ENCODE measurements at places on chromosomes 16 and 17. TPM values are rescaled to one million over a fixed set of nuclear protein-coding genes. Genes with fewer than 3 reads are reported as not detected.
A peak's percentile ranks its signal among the peaks of the same experiment; 100 is the strongest.

CNEP1R1 gene
- 21.9 TPM for total RNA-seq

GRCh38 chr17:2794111-2794803 is 2.0 kb upstream of the RAP1GAP2 start:
- DNase-seq, result no peak

SLC16A3 gene
- 44.2 TPM for total RNA-seq

DNA sequence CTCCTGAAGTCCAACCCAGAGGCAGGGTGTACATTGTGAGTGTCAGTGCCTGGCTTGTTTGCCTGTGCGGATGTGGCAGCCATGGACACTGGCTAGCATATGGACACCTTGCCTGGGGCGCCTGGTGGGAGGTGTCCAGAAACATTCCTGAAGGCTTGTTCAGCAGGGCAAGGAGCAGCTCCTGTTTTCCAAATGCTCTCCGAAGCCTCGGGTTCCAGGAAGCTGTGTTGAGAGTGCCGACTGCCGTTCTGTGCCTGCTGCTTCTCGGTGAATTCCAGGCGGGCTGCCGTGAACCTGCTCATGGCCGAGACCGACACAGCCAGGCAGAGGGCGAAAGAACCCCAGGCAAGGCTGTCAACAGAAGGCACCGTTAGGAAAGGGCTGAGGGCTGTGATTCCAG is 10.9 kb upstream of the DHRS7C start:
- no peak for DNase-seq

GRCh38 chr16:3171181-3171854 is 16.7 kb upstream of the OR1F1 start:
- no peak for DNase-seq

GRCh38 chr17:39194089-39194984 is 3.1 kb downstream of the CACNB1 start:
- DNase-seq, result no peak

DNA sequence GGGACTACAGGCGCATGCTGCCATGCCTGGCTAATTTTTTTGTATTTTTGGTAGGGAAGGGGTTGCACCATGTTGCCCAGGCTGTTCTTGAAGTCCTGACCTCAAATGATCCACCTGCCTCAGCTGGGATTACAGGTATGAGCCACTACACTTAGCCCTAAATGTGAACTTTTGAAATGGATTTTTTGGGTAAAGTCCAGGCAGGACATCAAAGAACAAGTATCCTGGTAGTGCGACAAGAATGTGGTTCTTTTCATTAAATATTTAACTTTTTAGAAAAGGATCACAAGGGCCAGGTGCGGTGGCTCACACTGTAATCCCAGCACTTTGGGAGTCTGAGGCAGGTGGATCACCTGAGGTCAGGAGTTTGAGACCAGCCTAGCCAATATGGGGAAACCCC is 15.3 kb upstream of the NBR1 start:
- DNase-seq, result no peak

DNA sequence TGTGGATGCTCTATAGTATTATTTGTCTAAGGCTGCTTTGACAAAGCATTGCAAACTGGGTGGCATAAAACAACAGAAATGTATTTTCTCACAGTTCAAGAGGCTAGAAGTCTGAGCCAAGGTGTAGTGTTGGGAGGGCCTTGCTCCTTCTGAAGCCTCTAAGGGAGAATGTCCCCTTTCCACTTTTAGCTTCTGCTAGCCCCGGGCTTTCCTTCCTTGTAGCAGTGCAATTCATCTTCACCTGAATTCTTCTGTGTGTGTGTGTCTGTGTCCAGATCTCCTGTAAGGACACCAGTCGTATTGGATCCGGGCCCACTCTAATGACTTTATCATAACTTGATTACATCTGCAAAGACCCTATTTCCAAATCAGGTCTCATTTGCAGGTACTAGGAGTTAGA is 18.1 kb downstream of the KCNJ16 start:
- no peak for DNase-seq

GRCh38 chr16:81625544-81626153 is 153.4 kb upstream of the PLCG2 start:
- no peak for DNase-seq

GRCh38 chr16:67399218-67399733 is 6.0 kb upstream of the TPPP3 start:
- DNase-seq, result no peak

GRCh38 chr17:16435925-16436886 is 20.8 kb downstream of the TRPV2 start:
- DNase-seq, result no peak

WFDC1 gene
- 63.5 TPM for total RNA-seq

GRCh38 chr17:54626146-54626703 is 274.4 kb upstream of the TOM1L1 start:
- no peak for DNase-seq

GRCh38 chr16:55367301-55367811 is 43.4 kb downstream of the IRX6 start:
- no peak for DNase-seq

DNA sequence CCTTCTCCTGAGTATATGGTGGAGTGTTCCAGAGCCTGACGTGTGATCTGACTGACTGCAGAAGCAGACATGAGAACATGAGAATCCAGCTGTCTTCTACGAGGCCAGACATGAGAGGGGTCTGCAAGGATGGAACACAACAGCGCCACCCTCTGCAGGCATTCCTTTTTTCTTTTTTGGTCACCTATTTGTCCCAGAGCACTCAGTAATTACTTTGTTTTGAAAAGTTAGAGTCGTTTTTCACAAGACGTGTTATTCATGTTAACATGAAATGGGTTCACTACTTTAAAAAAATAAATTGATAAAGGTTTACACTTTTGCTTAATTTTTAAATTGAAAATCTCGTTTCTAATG is 43.8 kb upstream of the ATP2A3 start:
- DNase-seq, result no peak

DNA sequence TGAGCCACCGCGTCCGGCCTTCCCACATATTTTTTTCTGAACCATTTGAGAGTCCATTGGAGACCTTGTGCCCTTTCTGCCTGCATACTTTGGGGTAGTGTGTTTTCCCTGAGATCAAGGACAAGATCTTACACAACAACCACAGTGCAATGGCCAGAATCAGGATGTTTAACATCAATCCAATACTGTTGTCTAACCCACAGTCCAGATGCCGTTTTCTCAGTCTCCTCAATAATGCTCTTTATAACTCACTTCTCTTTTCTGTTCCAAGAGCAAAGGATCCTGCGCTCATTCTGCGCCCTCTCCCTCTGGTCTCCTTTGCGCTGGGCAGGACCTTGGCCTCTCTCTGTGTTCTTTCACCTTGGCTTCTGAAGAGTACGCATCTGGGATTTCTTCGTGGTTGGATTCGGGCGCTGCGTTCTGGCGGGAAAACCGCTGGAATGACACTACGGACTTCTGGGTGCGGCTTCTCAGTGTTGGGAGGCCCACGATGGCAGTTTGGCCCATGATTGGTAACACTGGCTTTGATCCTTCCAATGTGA is 16.6 kb downstream of the CBX4 start:
- DNase-seq, result no peak

GRCh38 chr17:67377488-67378453 is 690 bp downstream of the PITPNC1 start:
- DNase-seq, result peak; percentile 63

- DNase-seq, result no peak
These were observed 4.4 kb downstream of the TAOK2 start for GRCh38 chr16:29978081-29978480.

NPIPA5 gene
- 15.6 TPM for total RNA-seq

DNA sequence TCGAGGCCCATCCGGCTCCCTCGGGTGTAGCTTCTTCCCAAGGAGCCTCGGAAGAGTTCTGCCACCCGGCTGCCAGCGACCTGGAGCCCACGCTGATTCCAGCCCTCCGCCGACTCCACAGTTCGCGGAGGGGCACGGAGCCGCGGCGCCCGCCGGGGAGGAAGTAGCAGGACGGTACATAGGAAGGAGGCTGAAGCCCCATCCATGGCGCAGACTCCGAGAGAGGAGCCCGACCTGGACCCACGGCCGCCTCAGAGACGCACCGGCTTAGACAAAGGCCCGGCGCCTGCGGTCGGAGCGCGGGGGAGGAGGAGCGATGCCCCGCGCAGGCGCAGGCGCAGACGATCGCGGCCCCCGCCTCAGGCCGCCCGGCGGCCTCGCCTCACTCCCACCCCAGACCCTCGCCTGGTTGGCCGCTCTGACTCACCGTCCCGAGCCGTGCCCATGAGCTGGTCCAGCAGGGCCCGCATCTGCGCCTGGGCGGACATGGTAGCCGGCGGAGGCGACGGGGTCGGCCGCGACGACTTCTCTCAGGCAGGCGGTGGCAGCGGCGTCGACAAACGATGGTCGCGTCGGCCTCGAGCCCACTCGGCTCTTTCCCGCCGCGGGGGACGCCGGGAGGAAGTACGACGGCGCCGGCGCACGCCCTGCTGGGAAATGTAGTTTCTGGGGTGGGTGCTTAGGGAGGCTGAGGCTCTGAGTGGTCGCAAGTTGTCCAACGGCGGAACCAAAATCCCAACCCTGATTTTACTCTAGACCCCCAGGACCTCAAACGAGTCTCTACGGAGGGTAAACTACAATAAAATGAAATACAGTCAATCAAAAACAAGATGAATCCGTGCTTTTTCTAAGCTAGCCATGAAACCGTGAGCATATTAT is at the start of gene LUC7L:
Gene LUC7L (minus strand): TSS at position 598 of the 879 bp plus-strand sequence. CDS start 110 bp downstream, at position 488.
- DNase-seq, result peak; percentile 85

GRCh38 chr17:67818110-67819002 is 6.9 kb upstream of the BPTF start:
- DNase-seq, result peak; percentile 17

GRCh38 chr16:3536851-3537250 is 36.0 kb downstream of the CLUAP1 start:
- DNase-seq, result no peak

GRCh38 chr17:4863321-4863720 is 30.2 kb downstream of the MINK1 start:
- no peak for DNase-seq

SMIM5 gene
- total RNA-seq, result 9.5 TPM

SLC52A1 gene
- 2.5 TPM for total RNA-seq

DNA sequence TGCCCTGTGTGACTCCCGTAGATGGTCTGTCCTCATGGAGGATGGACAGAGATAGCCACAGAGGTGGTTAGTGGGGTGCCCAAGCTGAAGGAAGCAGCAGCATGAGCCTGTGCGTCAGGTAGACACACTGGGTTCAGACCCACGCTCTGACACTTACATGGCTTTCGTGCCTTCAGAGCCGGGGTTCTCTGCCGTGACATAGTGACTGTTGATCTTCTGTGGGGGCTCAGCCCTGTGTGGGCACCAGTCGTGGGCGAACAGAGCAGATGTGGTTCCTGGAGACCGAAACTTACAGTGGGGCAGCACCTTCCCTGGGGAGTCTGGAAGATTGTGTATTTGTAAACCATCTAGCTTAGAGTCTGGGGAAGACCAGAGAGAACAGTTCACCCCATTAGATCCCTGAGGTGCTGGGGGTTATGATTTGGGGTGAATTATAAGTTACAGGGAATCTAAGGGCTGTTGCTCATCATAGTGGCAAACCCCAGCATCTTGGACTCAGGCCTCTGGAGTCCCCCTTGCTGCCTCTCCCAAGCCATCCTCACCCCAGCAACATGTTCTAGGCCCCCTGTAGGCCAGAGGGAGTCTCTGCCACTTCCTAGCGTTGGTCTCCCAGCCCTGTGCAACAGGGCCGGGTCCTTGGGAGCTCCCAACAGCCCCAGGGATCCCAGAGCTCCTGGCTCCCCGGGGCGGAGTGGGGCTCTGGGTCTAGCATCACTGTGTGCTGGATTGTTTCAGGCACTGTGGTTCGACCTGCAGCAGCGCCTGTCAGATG is 28.6 kb downstream of the NECAB2 start:
- no peak for DNase-seq

DNA sequence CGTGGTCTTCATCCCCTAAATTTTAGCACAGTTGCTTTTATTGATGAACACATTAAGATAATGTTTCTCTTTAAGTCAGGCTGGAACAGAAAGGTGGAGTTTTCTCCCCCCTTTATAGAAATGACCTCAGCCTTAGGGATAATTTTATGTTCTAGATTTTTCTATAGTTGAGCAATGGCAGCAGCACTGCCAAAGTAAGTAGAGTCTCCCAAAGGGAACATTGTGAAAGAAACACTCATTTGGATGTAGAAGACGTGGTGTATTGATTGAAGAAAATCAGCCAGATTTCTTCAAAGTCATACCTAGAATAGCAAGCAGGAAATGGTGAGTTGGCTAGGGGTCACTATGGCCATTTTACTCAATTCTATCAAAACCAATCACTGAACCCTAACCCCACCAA is 122.5 kb downstream of the DNAH9 start:
- DNase-seq, result no peak

C1QTNF8 gene
- not detected for total RNA-seq

GRCh38 chr16:13680021-13680889 is 239.7 kb upstream of the ERCC4 start:
- DNase-seq, result no peak

DNA sequence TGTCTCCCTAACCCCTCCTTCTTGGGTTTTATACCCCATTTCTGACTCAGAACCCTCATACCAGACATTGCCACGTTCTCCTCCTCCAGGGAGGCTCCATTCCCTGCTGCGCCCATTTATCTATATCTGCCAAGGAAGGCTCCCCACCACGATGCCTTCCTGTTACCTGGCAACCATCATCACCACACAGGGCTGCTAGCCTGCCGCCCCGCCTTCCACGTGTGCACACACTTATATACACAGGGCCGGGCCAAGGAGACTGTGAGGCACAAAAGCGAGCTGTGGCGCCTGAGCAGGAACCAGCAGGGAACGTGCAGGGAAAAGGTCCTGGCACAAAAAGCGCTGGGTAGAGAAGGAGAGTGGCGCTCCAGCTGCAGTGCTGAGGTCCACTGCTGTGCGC is 261.8 kb downstream of the CBLN1 start:
- no peak for DNase-seq

DNA sequence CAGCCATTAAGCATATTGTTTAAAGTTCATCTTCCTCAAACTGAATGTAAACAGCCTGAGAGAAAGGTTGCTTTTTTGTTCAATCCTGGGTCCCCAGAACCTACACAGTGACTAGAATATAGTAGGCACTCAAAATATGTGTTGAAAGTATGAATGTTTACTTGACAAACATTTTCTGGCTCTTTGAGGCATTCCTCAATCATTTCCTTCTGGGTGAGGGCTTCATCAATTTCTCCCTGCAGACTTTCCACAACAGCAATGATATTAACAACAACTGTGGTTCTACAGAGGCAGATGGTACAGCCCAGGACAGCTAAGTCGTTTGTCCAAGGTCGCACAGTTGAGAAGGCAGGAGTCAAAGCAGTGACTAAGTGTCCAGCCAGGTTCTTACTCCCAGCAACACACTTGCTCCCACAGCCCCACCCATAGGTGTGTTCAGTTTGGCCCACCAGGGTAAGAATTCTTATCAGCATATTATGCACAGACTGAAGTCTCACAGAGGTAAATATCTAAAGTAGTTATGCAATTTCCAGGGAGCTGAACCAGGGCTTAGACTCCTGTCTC is 61.1 kb downstream of the HS3ST3B1 start:
- DNase-seq, result peak; percentile 39

GRCh38 chr17:17343896-17344506 is 40.8 kb downstream of the NT5M start:
- no peak for DNase-seq

DNA sequence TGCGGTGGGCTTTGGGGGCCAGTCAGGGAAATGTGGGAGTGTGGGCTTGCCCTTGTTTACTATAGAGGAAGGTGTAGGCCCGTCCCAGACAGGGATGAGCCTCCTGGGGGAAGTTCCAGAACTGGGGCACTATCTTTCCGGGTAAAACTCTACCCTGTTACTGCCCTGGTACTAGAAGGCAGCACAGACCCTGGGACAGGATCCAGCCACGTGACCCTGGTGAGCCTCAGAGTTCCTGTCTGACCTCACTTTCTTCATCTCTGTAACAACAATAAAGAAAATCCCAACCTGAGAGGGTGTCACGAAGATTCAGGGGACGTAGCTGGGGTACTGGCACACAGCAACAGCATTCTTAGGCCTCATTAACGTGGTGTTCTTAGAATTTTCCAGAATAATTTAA is 239.6 kb upstream of the FOXF1 start:
- peak; percentile 39 for DNase-seq

- no peak for DNase-seq
These were observed 885.4 kb upstream of the RBFOX1 start for GRCh38 chr16:6447021-6447790.
